ENCODE measurements at places on chromosomes 13 and 19.

GRCh38 chr13:41851351-41851750 is 109.6 kb downstream of the VWA8 start:
- DNase-seq = no peak

GRCh38 chr13:101343128-101343787 is 73.0 kb downstream of the NALCN start:
- DNase-seq = no peak

- peak; percentile 83 for DNase-seq
Observed at GRCh38 chr19:18415178-18415867, 3.9 kb upstream of the SSBP4 start.

GRCh38 chr19:52190487-52191293 is 838 bp downstream of the PPP2R1A start:
- peak; percentile 44 for DNase-seq

- DNase-seq = peak; percentile 48
Observed at GRCh38 chr13:76667551-76667950, 218.7 kb downstream of the KCTD12 start.

GRCh38 chr19:3516675-3517207 is 10.6 kb downstream of the FZR1 start:
- no peak for DNase-seq

GRCh38 chr13:22937241-22937640 is 243.5 kb upstream of the SGCG start:
- no peak for DNase-seq

- DNase-seq = no peak
Observed at GRCh38 chr13:22405891-22406290, 735.0 kb downstream of the FGF9 start.

- DNase-seq = no peak
Observed at GRCh38 chr13:26225896-26226617, 3.9 kb upstream of the RNF6 start.

DNA sequence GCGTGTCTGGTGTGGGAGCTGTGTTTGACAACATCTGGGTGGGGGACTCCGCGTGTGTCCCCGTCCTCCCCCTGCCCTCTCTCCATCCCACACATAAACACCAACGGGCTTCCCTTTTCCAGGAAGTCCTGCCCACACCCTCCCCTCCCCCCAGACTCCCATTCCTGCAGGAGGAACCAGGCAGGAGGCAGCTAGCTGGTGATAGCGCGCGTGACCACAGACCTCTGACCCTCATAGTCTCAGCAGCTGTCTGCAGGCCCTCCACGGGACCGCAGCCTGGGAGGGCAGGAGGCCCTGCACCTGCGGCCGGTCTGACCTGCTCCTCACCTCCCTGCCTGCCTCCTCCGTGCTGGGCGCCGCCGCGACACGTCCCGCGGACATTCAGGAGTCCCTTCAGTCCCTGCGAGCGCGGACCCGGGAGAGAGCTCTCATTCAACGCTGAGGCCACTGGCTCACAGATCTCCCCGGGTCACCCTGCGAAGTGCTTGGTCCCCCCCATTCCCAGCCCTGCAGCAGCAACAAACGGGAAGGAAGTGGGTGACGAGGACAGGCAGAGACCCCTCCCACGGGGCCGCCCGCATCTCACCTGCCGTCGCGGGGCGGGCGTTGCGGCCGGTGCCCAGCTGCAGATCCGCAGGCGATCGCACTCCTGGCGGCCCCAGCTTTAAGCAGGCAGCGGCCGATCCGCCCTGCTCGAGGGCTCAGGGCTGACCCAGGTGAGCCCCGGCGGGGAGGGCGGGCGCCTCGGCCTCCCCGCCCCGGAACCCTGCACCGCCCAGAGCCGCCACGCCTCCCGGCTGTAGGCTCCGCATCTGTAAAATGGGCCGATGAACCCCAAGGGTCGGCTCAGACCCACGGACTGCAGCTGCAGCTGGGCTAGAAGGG is 1.1 kb upstream of the ACP5 start:
- peak; percentile 59 for DNase-seq

DNA sequence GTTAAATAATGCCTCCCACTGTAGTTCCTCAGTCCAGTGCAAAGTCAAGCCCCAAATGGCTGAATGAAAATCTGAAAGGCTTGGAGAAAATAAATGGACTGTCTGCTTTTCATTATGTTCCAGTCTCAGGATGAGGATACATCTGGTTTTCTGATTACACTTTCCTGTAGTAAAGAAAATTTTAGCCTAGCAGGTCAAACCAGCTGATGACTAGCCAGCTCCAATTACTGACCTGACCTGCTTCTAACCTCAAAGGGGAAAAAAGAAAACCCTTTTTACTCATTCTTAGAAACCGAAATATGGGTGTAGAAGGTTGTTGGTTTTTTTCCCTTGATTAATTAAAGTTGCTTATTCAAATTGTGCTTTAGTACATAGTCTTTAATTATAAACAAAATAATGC is 418.4 kb downstream of the EFNB2 start:
- no peak for DNase-seq

- no peak for DNase-seq
Observed at GRCh38 chr19:907183-907853, 5.7 kb downstream of the R3HDM4 start.

DNA sequence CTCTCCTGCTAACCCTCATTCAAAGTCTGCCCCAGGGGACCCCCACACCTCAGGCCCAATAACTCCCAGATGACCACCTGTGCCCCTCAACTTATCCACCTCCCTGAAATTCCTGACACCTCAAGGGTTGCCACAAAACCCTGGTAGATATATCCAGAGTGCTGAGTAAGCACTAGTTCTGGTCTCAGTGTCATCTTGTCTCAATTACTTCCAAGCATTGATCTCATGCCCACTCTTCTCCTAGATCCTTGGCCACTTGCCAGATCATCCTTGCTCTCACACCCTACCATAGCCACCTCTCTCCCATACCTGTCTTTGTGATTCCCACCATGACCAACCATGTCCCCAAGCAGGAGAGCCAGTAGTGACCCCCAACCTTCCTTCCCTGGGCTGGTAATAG is 2.0 kb downstream of the ZNF416 start:
- no peak for DNase-seq

- no peak for DNase-seq
Observed at GRCh38 chr13:41791056-41791455, 169.9 kb downstream of the VWA8 start.

DNA sequence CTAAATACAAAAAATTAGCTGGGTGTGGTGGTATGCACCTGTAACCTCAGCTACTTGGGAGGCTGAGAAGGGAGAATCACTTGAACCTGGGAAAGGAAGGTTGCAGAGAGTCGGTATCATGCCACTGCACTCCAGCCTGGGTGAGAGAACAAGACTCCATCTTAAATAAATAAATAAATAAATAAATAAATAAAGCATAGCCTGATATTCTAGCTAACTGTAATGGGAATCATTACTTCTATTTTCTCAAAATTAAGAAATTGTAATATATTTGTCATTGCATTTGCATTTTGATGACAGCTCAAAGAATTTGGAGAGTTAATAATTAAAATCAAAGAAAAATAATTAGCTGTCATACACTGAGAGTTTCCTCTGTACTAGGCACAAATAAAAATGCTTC is 561.1 kb downstream of the EFNB2 start:
- DNase-seq = no peak

GRCh38 chr13:103087275-103087674 is 21.1 kb upstream of the SLC10A2 start:
- no peak for DNase-seq

DNA sequence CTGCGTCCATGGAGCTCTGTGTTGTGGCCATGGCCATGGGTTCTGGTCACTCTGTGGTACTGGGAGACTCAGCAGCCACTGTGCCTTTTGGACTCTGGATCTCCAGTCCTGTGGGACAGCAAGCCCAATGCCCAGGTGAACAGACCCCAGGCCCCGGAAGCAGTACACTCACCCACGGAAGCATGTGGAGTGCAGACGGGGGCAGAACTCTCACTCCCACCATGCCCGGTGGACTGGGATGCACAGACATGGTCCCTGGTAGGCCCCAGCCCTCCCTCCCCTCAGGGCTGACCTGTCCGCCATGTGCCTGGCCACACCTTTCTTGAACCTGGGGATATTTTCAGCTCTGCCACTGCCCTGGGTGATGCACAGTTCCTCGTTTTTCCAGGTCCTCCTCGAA is 163.3 kb downstream of the URI1 start:
- DNase-seq = no peak

- no peak for DNase-seq
Observed at GRCh38 chr19:54435551-54436016, 13.4 kb upstream of the LENG8 start.

GRCh38 chr13:99624936-99625540 is 123.8 kb downstream of the TM9SF2 start:
- DNase-seq = no peak

DNA sequence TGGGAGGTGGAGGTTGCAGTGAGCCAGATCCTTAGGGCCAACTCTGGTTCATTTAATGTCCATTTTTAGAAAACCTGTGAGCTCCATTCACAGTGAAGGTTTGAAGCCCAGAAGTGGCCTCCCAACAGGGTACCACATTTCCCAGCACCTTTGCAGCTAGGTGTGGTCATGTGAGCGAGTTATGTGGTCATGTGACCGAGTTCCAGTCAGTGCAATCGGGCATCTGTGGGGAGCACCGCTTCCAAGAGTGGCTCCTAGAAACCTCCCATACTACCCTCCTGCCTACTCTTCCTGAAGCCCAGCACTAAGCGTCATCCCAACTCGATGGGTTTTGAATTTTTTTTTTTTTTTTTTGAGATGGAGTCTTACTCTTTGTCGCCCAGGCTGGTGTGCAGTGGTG is 663 bp upstream of the PLA2G4C start:
- no peak for DNase-seq

GRCh38 chr13:51083706-51084105 is 27.4 kb downstream of the C13orf42 start:
- no peak for DNase-seq

DNA sequence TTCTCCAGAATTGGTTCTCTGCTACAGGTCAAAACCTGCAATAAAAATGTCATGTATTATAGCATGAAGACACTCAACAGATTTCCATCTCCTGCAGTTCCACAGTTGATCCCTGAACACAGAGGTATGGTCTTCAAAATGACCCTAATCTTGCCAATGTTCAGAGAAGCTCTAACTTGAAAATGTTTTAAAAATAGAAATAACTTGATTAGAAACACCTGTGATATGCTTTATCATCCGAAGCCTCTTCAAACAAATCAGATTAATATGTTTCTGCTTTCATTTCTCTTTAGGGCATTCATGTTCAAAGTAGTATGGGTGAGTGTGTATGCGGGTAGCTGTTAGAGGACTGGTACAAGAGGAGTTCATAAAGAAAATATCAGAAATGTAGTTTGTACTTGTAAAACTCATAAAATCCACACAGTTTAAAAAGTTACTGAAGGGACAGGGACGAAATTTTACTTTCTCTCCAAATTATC is 60.4 kb downstream of the KCNRG start:
- no peak for DNase-seq

All from testis (tissue), 5 donors.